ENCODE measurements at places on chromosomes 2 and 18. TPM values are rescaled to one million over a fixed set of nuclear protein-coding genes. Genes with fewer than 3 reads are reported as not detected.

The EPG5 gene
- 29.0 TPM for total RNA-seq

The TNFRSF11A gene
- 87.3 TPM for total RNA-seq

The RFX8 gene
- not detected for total RNA-seq

The CPO gene
- 0.32 TPM for total RNA-seq

The EN1 gene
- not detected for total RNA-seq

The MERTK gene
- total RNA-seq: 13.7 TPM

The METAP1D gene
- total RNA-seq: 6.7 TPM

The PHLPP1 gene
- 17.9 TPM for total RNA-seq

The CHST9 gene
- total RNA-seq: 0.82 TPM

The MOCOS gene
- 4.7 TPM for total RNA-seq

The TCF23 gene
- not detected for total RNA-seq

The TMEM185B gene
- 19.0 TPM for total RNA-seq

- no peak for DNase-seq
These were observed 44.1 kb downstream of the CABLES1 start for GRCh38 chr18:23179416-23179815.

GRCh38 chr2:173196080-173196479 is 120.4 kb downstream of the MAP3K20 start:
- no peak for DNase-seq

GRCh38 chr2:208099682-208100470 is 24.4 kb downstream of the CRYGD start:
- DNase-seq: no peak

GRCh38 chr2:224513991-224514390 is 71.2 kb downstream of the CUL3 start:
- DNase-seq: no peak

DNA sequence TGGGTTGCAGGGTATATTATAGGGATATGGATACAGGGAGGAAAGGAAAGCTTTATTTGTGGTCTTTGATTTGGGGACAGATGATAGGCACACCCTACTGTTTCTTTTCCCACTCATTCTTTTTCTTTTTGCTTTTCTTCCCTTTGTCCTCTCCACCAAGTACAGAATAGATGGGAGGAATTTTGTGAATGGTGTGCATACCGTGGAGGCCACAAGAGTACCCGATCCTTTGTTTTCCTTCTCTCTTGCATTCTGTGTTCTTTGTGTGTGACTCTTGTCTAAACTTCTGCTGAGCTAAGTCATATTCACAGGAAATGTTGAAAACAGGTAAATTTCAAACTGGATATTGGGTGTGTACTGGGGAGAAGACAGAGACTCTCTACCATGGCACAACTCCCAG is 321.4 kb upstream of the SLC8A1 start:
- DNase-seq: no peak

DNA sequence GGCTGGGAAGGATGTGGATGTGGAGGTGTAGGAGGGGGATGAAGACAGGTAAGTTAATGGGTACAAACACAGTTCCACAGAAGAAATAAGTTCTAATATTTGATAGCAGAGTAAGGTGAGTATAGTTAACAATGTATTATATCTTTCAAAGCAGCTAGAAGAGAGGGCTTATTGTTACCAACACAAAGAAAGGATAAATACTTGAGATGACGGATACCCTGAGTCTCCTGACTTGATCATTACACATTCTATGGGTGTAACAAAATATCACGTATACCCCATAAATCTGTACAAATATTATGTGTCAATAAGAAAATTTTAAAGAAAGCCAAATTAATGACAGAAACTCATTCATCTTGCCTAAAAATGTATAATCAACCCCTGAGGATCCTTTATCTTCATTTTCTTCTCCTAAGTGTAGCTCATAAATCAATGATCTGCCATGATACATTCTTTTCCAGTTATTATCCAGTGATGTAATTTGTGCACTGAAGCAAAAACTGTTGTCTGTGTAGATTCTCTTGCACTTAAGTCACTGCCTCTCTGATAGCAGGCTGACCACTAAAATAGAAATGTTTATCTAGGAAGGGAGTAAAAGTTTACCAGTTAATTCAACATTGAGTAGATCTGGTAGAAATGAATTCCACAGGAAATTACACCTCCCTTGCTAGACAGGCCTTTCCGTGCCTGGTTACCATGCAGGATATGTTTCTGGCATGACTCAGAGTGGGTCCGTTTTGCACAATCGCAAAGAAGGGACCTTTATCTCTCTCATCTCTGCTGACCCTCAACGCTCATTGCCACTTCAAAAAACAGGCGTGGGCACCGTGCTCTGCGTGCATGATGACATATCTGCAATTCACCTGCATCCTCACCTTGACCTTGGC is 249.7 kb upstream of the NCKAP5 start:
- DNase-seq: no peak

- no peak for DNase-seq
These were observed 472.2 kb upstream of the DCC start for GRCh38 chr18:51867767-51868166.

GRCh38 chr18:63444580-63444979 is 22.3 kb upstream of the VPS4B start:
- no peak for DNase-seq

GRCh38 chr2:152421521-152422370 is 86.8 kb downstream of the FMNL2 start:
- DNase-seq: peak; percentile 73

GRCh38 chr2:144896341-144896740 is 376.4 kb upstream of the ZEB2 start:
- no peak for DNase-seq

GRCh38 chr18:56436651-56437050 is 201.7 kb downstream of the TXNL1 start:
- no peak for DNase-seq

DNA sequence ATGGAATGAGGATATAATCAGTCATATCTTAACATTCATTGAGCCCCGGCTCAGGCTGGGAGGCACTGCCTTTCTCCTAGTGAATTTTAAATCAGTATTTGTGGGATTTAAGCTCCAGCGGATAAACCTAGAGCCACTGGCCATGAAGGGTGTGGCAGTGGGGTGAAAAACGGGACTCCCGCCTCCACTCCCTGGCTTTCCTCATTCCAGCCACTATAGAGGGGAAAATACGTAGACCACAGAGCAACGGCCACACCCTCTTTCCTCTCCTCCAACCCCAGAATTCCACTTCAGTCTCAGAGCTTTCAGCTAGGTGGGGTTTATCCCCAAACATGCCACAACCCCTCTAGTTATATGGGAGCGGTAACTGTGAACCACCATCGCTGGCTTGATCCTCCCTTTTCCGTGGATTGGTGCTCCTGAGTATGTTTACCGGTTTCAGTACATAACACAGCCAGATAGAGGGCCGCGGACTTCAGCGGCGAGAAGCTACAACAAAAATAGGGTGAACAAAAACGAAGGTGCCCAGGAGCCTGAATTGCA is 70.6 kb upstream of the ITGB6 start:
- no peak for DNase-seq

- peak; percentile 76 for DNase-seq
These were observed 634 bp downstream of the SPATS2L start for GRCh38 chr2:200306931-200307723.

- no peak for DNase-seq
These were observed 86.2 kb upstream of the HAAO start for GRCh38 chr2:42878581-42878980.

- DNase-seq: no peak
These were observed 150.2 kb downstream of the TMEFF2 start for GRCh38 chr2:192044496-192044895.

DNA sequence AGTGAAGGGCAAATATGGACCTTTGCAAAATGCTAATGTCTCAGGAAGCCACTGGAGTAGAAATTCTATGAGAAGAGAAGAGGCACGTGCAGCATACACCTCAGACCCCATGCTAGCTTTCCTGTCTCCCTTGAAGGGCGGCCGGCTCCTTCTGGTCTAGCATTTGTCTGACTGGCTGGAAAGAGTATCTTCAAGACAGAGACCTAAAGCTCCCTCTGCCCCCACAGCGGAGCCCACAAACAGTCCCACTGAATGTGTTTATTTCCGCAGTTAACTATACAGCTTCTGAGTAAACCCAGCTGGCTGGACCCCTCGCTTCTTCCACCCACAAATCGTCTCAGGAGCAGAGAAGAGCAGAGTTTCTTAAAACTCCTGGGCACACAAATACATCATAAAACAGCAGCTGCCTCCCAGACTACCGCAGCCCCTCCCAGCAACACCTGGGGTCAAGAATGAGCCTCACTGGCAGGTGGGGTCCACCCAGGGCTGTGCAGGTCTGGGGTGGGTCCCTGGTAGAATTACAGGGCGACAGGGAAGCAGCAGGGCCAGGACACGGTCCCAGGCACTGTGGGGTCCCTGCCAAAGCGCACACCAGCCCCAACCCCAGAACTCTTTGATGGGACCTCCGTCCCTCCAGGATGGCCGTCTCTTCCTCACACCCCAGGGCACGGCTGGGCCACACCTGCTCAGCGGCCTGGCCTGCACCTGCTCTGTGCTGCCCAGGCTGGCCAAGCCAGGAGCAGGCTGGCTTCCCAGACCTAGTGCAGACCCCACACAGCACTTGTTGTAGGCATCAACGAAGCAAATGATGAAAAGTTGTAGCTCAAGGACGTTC is 103.8 kb downstream of the PXDN start:
- peak; percentile 43 for DNase-seq

GRCh38 chr18:30925795-30926194 is 116.7 kb downstream of the DSC3 start:
- no peak for DNase-seq

GRCh38 chr18:37332628-37333420 is 232.8 kb downstream of the CELF4 start:
- no peak for DNase-seq

DNA sequence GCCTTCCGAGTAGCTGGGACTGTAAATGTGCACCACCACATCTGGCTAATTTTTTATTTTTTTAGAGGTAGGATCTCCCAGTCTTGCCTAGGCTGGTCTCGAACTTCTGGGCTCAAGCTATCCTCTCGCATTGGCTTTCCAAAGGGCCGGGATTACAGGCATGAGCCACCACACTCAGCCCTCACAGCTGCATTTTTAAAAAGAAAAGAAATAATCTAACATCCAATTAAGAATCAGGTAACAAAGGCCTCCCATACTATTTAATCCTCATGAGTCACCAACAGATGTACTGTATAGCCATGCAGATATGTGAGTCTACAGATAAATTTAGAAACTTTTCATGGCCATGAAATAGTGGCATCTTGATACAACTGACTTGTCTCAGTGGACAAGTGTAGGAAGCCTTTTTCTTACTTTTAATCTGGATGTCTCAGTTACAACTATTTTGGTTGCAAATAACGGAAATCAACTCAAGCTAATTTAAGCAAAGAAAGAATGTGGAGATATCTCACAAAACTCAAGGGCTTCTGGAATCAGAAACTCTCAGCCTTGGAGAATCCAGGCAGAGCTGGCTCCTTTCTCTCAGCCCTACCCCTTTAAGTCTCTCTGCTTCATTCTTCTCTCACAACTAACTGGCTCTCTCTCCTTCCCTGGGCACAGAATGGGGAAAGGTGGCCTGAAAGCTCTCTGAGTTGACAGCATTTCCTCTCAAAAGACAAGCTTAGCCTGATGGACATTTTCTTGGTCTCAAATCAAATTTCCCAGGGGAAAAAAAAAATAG is 12.8 kb upstream of the PPM1B start:
- no peak for DNase-seq

DNA sequence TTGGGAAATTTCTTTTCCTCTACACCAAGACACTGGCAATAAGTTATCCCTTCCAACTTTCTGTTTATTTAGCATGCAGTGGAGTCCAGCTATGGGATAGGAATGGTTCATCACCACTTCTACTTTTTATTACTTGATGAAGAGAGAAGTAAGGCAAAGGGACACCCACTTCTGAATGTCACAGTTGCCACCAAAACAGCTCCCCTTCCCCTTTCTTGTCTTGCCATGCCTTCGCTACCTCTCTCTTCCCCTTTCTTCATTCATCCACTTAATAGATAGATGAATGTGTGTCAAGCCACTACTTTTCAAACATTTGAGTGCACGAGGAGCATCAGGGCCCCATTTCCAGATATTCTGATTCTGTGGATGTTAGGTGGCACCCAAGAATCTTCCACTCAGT is 59.6 kb downstream of the KCTD18 start:
- no peak for DNase-seq

DNA sequence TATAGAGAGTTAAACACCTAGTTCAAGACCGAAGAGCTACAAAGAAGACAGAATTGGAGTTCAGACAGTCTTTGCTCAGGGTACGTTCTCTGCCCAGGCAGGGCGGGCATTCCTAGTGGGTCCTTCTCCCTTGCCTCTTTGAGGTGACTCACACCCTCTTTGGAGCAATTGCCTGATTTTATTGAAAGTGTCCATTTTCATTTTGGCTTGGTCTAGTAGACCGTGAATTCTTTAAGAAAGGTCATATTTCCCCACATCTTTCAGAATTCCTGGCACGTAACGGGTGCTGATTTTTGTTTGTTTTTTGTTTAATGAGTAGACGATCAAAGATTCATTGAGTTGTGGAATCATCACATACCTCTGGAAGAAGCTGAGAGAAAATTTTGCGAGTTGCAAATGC is 871.5 kb downstream of the RNF144A start:
- no peak for DNase-seq

DNA sequence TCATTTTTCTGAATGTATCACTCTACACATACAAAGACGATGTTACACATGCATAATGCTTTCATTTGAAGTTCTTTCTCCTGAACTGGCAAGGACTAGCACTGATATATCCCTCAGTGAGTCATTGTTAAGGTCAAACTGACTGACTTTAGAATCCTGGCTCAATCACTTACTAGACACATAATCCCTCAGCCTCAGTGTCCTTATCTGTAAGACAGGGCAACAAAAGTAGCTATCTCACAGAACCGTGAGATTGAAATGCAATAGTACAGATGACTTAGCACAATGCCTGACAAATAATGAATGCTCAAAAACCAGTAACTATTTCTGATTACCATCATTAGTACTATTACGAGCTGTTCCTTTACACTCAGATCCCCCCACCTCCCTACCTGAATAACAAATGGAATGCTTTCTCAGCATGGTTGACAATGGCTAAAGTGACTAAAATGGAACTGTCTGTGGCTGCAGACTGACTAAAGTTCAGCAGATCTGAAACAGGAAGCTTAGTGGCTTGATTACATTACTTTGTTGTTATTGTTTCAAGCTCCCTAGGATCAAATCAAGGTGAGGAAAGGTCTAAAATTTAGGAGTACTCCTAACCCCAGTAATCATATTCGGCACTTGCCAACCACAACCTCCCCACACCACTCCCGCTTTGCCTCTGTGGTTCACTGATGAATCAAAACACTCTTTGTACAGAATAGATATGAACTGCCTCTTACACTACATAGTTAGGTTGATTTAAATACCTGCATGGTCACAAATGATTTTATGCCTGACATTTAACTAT is 35.8 kb upstream of the CACNB4 start:
- no peak for DNase-seq

DNA sequence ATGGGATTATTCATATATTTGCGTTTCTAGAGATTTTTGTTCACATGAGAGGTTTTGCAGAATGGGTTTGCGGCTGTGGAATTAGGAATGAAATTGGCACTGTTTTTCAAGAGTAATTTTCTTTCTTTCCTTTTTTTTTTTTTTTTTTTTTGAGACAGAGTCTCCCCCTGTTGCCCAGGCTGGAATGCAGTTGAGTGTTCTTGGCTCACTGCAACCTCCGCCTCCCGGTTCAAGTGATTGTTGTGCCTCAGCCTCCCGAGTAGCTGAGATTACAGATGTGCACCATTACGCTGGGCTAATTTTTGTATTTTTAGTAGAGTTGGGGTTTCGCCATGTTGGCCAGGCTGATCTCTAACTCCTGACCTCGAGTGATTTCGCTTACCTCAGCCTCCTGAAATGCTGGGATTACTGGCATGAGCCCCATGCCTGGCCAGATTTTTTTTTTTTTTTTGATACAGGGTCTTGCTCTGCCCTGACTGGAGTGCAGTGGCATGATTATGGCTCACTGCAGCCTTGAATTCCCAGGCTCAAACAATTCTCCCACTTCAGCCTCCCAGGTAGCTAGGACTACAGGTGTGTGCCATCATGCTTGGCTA is 65.3 kb downstream of the MIB1 start:
- DNase-seq: no peak

Data from mucosa of descending colon (tissue), 3 donors.